ENCODE measurements at places on chromosomes 11 and 22.

DNA sequence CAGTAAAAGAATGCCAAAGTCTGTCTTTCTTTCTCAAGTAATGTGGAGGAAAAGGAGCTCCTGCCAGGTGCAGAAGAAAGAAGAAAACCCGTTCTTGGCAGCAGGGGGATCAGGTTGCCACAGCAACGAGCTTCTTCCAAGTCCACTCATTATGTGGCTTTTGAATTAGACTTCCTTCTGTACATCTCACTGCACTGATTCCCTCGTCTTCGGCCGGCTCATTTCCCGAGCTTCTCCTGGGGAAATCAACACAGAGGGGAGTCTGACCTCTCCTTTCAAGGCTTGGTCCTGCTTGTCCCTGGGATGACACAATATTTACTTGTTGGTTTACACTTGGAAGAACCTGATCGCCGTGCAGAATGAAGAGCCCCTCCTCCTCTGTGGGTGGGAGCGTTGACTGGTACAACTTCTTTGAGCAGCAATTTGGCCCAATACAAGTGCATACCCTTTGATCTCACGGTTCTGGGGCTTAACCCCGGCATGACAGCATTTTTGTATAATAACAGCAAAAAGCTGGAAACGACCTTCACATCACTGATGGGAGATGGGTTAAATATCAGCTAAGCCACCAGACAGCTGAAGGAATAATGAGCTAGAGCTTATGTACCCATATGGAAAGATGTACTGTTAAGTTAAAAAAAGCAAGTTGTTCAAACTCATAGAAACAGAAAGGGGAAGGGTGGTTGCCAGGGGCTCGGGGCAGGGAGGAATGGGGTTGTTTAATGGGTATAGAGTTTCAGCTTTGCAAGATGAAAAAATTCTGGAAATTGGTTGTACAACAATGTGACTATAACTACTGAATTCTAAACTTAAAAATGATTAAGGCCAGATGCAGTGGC is 35.4 kb downstream of the MCHR1 start:
- no peak for DNase-seq

DNA sequence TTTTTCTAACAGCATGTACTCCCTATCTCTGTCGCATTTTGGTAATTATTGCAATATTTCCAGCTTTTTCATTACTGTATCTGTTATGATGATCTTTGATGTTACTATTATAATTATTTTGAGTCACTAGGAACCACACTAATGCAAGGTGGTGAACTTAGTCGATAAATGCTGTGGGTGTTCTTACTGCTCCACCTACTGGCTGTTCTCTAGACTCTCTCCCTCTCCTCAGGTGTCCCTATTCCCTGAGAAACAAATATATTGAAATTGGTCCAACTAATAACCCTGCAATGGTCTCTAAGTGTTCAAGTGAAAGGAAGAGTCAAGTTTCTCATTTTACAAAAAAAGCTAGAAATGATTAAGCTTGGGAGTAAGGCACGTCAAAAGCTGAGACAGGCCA is 10.5 kb downstream of the ARL14EP start:
- no peak for DNase-seq

- DNase-seq, result no peak
These were observed 942.8 kb upstream of the TENM4 start for GRCh38 chr11:80383655-80384054.

GRCh38 chr11:23755769-23756168 is 741.1 kb upstream of the LUZP2 start:
- no peak for DNase-seq

- no peak for DNase-seq
These were observed 46.8 kb downstream of the PGR start for GRCh38 chr11:101082813-101083212.

- no peak for DNase-seq
These were observed 188.6 kb downstream of the SWAP70 start for GRCh38 chr11:9852465-9852864.

GRCh38 chr22:19592464-19592863 is 68.3 kb upstream of the CLDN5 start:
- DNase-seq, result no peak
